ENCODE measurements at places on chromosomes 1 and 21.
A peak's percentile ranks its signal among the peaks of the same experiment; 100 is the strongest.

GRCh38 chr21:30497065-30497464, at the start of gene KRTAP19-4:
Gene KRTAP19-4 (minus strand): TSS chr21:30497165. CDS start chr21:30497110, 55 bp downstream.
- no peak for DNase-seq

DNA sequence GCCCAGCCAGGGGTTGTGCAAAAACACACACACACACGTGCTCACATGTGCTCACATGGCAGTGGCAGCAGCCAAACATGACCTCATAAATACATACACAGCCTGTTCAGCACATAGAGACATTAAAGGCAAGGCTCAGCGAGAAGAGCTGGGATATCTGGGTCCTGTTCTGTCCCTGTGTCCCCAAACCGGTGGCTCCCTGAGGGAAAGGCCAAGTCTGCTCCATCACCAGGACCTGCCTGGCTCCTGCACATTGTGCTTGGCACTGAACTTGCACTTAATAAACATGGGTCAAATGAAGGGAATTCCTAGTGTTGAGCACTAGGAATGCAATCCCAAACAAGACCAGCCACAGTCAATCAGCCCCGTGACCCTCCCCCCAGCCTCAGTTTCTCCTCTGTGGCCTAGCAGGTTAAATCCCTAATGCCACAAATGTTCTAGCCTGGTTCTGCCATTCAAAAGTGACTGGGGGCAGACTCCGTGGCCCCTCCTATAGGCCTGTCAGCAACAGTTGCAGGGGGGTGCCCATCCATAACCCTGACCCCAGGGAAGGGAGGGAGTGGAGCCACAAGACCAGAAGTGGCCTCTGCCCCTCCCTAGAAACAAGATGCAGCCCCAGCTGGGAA, 160.9 kb upstream of the VAMP3 start:
- DNase-seq: no peak

DNA sequence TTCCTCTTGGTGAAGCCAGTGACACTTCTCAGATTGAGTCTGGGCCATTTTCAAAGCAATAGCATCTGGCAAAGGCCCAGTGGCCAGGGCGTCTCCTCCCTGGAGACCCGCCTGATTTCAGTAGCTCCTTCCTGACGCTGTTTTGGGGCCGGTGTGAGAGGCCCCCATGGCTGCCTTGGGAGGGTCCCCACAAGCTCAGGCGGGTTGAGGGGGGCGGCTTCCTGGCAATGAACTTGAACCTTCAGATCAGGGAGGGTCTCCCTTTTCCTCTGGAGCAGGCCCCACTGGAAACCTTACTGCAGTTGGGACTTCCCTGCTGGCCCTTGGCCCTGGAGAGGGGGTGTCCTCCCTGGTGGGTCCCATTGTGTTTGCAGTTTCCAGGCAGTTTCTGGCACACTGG, 121.2 kb downstream of the CRYAA start:
- no peak for DNase-seq

- DNase-seq: no peak
Observed at GRCh38 chr1:180632326-180633056, 669 bp downstream of the XPR1 start.

DNA sequence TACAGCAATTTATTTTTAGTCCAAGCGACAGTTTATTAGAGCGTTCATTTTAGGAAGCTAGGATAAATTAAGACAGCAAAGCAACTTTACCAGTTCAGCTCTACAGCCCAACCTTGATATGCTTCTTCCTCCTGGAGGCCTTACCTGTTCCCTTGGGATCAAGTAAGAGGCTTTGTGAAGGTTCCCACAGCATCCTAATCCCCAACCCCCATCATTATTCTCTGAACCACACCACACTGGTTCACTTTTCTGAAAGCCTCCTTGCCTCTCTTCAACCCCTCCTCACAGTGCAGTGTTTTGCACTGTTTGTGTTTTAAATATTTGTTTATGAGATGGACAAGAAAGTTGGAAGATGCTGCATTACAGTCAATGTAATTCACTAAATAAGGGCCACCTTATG, 126.3 kb upstream of the CXADR start:
- DNase-seq: no peak

DNA sequence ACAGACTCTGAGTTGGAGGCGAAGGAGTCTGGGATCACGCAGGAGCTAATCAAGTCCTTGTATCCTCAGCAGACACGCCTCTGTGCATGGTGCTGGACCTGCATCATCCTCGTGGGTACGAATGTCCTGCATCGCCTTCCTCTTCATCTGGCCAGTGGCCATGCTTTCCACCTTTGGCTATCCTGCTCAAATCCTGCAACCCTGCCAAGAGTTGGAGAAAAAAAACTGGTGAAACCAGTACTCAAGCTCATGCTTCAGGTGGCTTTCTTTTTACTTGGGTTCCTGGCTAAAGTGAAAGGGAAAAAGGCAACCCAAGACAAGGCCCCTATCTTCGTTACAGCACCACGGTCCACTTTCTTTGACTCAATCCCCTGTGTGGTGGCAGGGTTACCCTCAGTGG, 8.9 kb downstream of the SETSIP start:
- no peak for DNase-seq

DNA sequence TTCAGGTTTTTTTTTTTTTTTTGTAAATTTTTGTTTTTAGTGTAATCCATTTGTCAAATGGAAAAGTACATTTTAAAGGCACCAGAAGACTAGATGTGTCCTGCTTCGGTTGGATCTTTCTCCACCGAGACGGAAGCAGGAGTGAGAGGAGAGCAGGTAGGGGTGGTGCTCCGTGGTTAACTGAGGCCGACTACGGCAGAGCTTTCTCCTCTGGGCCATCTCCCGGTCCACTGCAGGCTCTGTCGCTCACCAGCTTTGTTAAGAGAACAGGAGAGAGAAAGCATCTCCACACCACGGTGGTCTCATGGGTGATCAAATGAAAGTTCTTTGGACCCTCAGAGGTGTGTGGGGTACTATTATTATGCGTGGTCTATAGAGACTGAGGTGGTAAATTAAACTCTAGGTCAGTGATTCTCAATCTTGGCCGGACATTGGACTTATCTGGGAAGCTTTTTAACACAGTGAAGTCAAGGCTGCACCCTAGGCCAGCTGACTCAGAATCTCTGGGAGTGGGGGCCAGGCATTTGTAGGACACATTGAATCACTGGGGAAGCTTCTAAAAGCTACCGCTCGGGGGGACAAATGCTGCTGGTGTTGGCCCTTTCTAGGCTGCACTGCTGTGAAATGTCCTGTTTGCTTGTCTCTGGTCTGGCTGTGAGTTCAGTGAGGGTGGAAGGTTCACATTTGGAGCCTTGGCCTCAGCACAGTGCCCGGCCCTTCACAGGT, 25.0 kb downstream of the ABCA4 start:
- peak; percentile 73 for DNase-seq

GRCh38 chr1:205191622-205192021, 19.9 kb downstream of the DSTYK start:
- DNase-seq: no peak

- peak; percentile 92 for DNase-seq
Observed at GRCh38 chr1:72284348-72285073, 2.2 kb upstream of the NEGR1 start.

DNA sequence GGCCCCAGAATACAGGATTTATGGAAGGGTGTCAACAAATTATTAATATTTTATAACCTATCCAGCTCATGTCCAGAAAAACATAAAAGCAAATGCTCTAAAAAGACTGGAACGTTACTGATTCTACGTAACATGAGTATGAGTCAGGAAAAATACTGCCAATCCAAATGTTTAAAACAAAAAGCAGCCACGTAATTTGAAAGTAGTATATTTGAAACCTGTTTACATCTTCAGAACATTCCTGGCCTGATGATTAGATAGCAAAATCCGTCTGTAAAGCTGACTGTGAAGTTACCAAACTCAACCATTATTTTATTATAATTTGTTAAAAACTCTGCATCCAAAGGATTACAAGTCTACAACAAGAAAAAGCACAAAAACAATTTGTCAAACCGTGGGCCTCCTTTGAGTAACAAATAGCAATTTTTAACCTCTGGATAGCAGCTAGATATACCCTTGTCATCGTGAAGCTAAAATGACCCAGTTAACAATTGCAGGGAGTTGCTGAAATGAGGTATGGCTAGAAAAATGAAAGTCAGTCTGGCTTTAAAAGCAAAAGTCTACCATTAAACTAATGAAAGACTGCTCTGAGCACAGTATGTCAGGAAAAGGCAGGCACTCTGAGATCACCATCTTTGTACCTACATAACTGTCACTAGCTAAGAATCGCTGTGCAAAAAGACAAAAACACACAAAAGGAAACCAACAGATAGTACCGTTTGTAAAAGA, 1.2 kb downstream of the UBR4 start:
- DNase-seq: peak; percentile 83

GRCh38 chr1:170305777-170306512, 160.2 kb downstream of the NTMT2 start:
- DNase-seq: peak; percentile 23

DNA sequence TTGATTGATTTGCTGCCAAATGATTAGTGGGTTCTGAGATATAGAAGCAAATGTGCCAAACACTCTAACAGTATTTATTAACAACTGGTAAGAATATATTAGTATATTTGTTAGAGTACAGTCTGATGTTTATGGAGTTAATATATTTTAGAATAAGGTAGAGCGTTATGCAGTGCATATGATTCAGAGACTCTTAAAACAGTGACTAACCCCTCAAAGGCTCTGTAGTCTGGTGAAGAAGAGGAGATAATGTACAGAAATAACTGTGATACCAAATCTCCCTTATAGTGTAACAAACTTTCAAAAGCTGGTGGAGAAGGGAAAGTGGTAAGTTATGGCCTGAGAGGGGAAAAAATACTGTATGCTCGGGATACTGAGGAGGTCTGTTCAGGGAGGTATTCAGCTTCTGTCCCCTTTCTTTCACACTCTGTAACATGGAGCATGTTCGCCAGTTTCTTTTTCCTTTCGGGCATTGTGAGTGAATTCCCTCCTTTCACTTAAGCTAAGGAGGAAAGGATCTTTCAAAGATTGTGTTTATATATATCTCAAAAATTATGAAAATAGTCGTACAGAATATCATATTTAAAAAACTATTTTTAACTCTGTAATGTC, 121.2 kb downstream of the ADGRL2 start:
- DNase-seq: peak; percentile 11

- DNase-seq: no peak
Observed at GRCh38 chr1:12678820-12679219, 34.9 kb downstream of the AADACL4 start.

DNA sequence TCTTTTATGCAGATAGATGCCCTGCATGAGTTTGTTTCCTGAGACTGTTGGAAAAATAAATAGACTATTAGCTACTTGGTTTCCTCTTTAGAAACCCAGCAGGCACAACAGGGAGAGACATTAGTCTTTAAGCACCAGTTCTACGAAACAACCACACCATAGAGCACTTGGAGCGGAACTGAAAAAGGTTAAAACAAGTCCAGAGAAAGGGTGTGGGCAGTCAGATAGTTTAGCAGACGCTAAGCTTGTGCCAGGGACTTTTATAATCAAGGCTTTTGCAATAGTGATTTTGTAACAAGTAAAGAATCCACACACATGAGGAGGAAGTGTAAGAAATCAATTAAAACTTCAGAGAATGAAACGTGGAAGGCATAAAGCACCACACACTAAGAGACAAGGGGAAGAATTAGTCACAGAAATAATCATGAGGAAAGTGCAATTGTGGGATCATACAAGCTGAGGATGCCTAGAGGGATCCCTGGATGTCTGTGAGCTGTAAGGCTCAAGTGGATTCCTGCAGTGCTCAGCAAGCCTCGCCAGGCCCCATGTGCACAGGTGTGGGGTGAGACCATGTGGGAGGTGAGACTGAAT, 37.8 kb upstream of the TLR5 start:
- DNase-seq: no peak

GRCh38 chr1:26797627-26798026, 9.9 kb downstream of the PIGV start:
- DNase-seq: no peak

DNA sequence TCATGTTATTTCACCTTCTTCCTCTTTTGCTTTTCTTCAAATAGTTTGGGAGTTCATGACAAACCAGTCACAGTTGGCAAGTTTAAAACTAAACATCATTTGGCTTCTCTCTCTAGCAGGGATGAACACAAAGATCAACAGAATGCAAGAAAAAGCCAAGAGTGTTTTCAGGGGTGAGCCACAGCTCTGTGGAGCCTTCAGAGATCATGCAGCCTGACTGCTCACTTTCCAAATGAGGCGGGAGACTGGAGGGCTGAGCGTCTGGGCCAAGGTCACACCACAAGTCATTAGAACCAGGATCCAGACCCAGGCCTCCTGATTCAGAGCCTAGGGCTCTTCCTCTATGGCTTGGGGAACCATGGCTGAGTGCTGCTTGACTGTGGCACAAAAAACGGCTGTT, 2.7 kb downstream of the DPT start:
- DNase-seq: no peak

GRCh38 chr1:166378805-166379204, 212.0 kb upstream of the FAM78B start:
- no peak for DNase-seq

- no peak for DNase-seq
Observed at GRCh38 chr1:98364544-98364943, 297.0 kb upstream of the SNX7 start.

DNA sequence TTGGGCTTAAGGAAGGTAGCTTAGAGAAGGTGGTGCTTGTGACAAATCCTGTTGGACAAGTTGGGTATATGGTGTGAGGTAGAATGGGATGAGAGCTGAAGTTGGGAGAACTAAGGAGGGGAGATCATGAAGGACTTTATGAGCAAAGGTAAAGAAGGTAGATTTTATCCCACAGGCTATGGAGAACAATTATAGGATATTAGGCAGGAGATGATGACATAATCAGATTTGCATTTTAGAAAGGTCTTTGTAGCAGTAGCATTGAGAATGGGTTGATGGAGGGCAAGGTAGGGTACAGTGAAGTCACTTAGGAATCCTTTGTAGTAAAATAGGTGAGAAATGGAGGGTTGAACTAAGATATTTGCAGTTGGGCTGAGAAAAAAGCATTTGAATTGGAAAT, 14.9 kb upstream of the TCHH start:
- DNase-seq: no peak

GRCh38 chr1:163084330-163084729, 15.2 kb downstream of the RGS4 start:
- no peak for DNase-seq
